Stimulated activated CD4-positive, alpha-beta T cell treated with anti-CD3 and anti-CD28 coated beads, Interleukin-2, amount 100 ng/mL, for 4 hours (primary cell): ENCODE measurements at places on chromosomes 7 and 10.

- no peak for DNase-seq
Measured at GRCh38 chr10:29553544-29554250, 81.1 kb downstream of the SVIL start.

- no peak for DNase-seq
Measured at GRCh38 chr10:13485623-13486022, 43.2 kb downstream of the BEND7 start.

GRCh38 chr10:79434821-79435251 lies 10.6 kb downstream of the ZCCHC24 start:
- no peak for DNase-seq

GRCh38 chr10:117001144-117001543 lies 3.8 kb downstream of the SHTN1 start:
- DNase-seq: no peak

- no peak for DNase-seq
Measured at GRCh38 chr10:61965703-61966395, 64.3 kb downstream of the ARID5B start.

DNA sequence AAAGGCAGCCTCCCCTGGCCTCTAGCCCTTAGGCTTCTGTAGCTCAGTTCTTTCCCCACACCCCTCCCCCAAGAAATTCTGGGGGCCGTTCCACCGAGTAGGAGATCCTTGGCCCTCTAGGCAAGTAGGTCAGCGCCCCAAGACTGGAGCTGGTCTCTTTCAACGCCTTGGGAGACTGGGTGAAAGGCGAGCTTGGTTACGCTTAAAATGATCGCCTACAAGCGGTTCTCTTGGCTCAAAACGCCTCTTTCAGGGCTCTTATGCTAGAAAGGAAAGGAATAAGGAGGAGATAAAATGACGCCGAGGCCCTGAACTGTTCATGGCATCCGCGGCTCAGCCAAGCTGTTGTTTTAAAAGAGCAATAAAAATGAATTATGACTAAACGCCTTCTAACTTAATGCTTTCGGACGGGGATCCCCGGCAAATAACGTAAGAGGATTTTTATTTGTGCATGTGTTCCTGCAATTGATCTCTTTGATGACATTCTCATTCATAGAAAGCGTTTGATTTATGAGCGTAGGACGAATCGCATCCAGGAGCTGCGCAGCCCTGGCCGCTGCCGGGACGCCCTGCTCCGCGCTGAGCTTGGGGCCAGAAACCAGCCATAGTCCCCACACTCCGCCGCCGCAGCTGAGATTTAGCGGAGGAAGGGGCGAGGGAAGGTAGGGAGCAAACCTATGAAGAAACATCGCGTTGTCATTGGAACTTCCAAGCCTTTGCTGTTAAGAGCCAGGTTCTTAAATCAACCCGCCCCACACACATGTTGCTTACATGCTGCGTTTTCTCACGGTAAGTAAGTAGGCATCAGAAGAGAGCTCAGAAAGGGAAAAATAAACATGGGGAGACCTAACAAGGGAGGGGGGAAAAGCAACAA lies 3.0 kb upstream of the HOXA1 start:
- DNase-seq: no peak
